ENCODE measurements at places on chromosomes 12 and 14.

DNA sequence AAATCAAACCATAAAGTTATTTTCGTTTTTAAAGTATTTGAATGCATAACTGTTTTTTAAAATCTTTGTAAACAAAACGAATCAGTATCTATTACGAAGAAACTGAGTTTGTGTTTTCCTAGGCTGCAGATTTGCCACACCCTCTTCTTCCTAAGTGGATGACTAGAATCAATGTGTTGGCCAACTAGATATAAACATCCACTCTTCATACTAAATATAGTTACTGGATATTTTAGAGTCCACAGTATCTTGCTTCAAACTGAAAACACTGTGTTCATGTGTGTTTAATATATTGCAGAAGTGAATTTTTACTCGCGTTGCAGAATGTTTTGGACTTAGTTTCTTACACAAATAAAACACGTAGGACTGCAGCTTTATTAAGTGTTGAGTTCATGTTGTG is 63.2 kb downstream of the KLHL28 start:
- no peak for DNase-seq

- no peak for DNase-seq
These were observed 246.1 kb upstream of the CCDC196 start for GRCh38 chr14:66240105-66240504.

DNA sequence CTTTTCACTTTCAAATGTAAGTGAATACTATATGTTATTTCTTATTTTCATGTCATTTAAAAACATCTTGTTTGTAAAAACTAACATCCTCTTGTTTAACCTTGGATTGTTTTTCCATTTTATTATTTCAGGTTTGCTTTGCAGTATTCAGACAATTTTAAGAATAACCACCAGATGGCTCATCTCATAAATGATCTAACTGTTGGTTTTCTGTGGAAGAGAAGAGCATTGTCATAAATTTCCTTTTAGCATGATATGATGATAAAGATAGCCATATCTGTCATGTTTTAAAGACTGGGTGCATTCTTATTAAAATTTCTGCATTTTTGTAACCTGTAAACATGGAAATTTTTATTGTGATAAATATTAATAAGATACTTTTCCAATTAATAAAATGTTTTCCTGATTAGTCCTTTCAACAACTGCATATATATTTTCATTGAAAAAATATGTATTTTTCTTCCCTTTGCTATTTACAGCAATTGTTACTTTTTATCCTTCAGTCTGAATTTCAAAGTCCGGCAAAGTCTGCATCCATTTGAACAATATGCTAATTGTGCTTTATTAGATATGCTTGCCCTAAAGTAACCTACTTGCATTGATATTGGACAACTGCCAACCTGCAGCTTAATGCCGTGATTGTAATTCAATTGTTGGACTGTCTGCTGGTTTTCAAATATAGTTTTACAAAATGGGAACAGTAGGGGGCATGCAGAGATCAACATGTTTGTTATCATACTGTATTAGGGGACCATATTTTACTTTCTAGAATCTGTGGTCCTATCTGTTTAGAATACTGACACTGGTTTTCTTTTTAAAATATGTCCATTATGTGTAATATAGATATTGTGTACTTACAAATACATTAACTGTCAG is 163.4 kb downstream of the GARIN6 start:
- DNase-seq: no peak

DNA sequence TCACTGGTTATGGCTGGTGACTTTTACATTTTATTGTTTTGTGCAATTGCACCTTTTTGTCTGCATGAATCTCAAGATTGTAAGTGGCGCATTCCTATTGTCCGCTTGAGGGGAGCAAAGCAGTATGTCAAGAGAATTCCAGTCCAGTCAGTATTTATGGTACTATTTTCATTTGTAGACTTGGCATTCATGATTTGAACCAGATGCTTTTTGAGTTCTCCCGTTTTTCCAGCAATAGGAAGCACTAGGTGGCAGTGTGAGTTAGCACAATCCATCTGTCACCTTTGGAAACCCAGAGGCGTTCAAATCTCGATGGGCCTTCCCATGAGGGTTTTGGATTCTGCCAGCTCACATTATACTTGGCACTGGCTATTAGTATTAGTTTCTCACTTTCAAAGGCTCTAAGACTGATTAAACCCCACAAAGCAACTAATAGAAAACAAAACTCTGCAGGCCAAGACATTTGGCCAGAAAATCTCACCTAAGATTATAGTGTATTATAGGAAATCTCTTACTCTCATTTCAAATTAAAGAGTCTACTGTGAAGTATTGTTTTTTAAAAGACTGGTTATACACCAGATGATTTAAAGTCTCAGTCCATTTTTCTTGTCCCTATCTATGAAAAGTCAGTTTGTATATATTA is 2.2 kb downstream of the DACT1 start:
- no peak for DNase-seq

DNA sequence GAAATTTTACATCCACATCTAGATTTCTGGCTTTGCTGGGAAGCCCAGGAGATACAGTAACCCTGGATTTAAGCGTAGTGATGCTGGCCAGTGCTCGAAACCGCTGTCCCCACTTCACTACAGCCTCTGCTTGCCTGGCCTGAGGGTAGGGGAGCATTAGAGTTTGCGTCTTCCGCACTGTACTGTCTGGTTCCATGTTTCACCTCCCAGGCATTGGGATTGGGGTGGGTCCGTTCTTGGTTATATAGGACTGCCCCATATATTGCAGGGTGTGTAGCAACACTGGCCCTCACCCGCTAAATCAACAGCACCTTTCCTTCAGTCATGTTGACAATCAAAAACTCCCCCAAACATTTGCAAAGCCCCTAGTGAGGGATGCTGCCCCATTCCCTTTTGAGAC is 240.8 kb downstream of the ZFP36L1 start:
- DNase-seq: no peak

GRCh38 chr12:130357241-130357640 is 19.6 kb downstream of the PIWIL1 start:
- no peak for DNase-seq

- no peak for DNase-seq
These were observed 67.5 kb downstream of the TMX1 start for GRCh38 chr14:51307551-51307950.

DNA sequence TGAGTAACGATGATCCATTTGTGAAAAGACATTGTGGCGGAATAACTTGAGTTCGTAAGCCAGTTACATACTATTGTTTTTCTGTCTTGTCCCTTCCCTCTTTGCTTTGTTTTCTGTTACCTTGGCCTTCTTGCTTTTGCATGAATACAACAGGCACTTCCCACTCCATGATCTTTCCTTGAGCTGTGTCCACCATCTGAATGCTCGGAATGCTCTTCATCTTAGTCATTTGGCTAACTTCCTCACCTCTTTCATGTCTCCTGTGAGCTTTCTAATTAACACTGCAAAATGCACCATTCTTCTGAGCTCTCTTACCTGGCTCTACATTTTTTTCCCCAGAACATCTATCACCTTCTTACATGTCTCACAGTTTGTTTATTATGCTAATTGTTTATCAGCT is 10.0 kb downstream of the KNTC1 start:
- DNase-seq: no peak

DNA sequence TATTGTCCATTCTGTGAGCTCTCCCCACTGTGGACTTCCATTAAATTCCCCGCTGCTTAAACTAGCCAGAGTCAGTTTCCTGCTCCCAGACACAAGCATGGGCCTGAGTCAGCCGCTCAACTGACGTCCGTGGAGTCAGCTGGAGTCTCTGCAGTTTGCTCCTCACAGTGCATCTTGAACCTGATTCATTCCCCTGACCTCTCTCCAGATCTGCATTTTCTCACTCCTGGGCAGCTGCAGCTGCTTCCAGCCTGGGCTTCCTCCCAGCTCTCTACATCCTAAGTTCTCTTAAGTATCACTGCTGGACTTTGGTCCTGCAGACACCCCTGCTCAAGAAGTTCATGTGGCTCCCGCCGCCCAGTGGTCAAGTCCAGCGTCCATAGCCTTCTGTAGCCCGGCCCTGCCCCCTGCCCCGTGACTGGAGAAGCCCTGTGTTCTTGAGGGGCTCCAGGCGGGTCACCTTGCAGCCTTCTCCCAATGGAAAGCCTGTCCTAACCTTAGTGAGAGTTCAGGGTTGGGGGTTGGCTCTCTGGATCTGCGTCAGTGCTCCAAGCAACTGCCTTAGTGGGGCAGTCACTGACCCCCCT is 20.0 kb downstream of the NFKBIA start:
- DNase-seq: no peak

DNA sequence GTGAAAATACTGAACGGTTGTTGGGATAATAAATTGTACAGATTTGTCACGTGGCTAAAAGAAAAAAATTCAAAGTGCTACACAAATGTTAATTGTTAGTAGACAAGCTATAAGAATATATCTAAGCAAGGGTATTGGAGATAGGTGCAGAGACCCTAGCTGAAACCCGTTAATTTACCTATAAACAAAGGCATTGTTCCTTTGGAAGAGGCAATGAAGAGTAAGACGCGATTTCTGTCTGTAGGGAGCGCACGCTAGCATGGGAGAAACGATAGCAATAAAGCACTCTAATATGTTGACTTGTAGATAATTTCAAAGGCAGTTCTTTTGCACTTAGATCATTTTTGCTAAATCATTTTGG is 565 bp downstream of the CCDC77 start:
- DNase-seq: peak; percentile 29

DNA sequence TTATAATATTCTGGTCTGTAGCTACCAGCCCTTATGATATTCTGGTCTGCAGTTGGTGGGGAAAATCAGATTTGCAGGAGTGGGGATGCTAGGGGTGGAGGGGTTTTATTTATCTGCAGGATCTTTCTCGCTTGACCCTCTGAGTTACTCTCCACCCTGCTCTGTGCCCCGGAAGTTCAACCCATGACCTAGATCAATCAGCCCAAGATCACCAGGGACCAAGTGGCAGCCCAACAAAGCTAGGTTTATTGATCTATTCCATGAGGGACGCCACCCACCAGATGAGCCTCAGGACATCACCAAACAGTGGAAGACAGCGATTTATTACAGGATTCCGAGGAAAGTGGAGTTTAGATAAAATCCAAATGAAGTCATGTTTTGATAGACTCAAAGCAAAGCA is 25.8 kb upstream of the C12orf76 start:
- no peak for DNase-seq

- no peak for DNase-seq
These were observed 74.7 kb downstream of the NIN start for GRCh38 chr14:50756300-50756699.

GRCh38 chr14:50062438-50063085 is 53.8 kb downstream of the VCPKMT start:
- peak; percentile 77 for DNase-seq

- DNase-seq: no peak
These were observed 394.2 kb downstream of the FSCB start for GRCh38 chr14:44112774-44113460.

DNA sequence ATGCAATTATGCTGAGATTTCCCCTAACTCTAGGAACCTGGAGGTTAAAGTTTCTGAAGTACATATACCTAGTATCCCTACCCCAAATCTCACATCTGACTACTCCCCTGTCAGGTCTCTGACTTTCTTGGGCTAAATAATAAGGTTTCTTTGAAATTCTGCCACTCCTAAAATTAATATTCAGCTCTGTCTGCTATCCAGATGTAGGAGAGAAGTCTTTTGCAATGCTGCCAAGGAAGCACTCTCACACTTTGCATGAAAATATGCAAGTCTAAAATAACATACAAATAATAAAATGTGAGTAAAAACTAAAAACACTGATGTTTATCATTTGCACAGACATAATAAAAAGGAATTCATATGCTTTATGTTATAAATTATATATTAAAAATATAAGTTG is 196.9 kb upstream of the LRFN5 start:
- no peak for DNase-seq

- DNase-seq: no peak
These were observed at the start of gene WSCD2 for GRCh38 chr12:108129017-108129812. WSCD2 (plus strand) TSS chr12:108129288; CDS start chr12:108195833, 66,545 bp downstream.

DNA sequence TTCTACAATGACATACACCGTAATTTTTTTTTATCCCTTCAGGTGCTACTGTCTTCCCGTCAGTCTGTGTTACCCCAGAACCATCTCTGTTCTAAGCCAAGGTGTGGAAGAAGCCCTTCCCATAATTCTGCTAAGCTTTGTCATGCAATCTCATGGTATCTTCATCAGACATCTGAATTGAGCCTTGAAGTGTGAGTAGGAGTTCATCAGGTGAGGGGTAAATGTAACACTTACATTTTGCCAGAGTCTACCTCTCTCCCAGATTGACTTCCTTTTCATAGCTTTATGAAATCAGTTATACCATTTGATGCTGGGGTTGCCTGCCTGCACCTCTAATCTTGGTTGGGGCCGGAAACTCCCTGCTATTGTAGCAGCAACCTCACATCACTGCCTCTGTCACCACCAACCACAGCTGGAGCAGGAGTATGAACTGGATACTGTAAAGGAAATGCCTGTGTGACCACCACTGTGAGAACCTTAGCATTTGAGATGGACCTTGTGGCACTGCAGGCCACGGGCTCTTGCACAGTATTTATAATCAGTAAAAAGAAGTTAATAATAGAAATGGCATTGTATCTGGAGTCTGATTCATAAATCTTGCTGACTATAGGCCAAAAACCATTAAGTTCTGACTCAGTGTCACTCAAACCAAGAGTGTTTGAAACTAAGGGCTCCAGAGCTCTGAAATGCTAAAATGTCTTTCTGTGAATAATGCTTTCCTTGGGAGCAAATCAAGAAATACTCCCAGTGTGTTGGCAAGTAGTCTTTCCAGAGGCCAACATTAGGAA is 58.7 kb upstream of the STK38L start:
- DNase-seq: no peak

DNA sequence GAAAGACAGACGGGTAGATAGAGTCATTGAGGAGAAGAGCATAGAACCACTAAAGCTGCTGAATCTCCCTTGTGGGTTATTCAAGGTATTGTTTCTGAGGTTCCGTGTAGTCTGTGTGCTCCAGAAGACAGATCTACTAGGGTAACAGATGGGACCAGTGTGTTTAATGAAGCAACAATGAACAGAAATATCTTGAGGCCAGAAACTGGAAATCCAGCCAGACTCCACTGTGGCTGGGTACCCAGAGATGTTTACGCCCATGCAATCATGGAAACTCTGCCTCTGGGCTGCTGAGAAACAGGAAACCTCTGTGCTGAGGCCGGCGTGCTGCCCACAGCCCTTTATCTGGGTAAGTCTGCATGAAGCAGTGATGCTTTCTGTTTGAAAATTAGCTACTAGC is 8.3 kb downstream of the PROX2 start:
- no peak for DNase-seq

- DNase-seq: no peak
These were observed 1423.6 kb downstream of the AACS start for GRCh38 chr12:126488806-126489205.

DNA sequence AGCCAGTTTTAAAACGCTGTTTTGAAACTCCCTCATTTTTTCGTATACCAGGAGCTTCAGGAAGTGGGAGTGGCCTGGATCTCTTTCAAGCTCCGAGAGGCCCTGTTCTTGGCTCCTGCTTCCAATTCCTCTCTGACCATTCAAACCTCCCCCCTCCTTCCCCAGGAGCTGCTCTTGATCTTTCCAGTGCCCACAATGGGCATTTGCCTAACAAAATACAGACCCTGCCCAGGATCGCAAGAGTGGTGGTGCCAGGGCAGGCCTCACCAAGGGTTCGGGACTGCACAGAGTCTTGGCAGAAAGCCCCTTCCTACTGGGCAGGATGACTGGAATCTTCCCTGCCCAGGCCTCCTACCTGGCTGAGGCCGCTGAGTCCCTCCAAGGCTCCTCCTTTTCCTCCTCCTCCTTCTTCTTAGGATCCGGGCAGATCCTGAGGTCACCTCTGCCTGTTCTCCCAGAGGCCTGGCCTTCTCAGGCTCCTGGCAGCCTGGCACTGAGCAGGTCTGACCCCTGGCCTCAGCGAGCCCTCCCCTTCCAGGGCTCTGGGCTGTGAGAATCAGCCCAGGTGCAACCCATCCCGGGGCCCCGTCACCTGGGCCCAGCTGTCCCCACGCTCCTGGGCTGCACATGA is 46.9 kb upstream of the NOS1 start:
- no peak for DNase-seq

Data from DND-41 (cell line).